ENCODE measurements at places on chromosomes 7 and 10. TPM values are rescaled to one million over a fixed set of nuclear protein-coding genes. Genes with fewer than 3 reads are reported as not detected.

- no peak for DNase-seq
Observed at GRCh38 chr10:108203905-108204527, 1039.5 kb upstream of the SORCS1 start.

Gene CUZD1
- total RNA-seq: 0.64 TPM

DNA sequence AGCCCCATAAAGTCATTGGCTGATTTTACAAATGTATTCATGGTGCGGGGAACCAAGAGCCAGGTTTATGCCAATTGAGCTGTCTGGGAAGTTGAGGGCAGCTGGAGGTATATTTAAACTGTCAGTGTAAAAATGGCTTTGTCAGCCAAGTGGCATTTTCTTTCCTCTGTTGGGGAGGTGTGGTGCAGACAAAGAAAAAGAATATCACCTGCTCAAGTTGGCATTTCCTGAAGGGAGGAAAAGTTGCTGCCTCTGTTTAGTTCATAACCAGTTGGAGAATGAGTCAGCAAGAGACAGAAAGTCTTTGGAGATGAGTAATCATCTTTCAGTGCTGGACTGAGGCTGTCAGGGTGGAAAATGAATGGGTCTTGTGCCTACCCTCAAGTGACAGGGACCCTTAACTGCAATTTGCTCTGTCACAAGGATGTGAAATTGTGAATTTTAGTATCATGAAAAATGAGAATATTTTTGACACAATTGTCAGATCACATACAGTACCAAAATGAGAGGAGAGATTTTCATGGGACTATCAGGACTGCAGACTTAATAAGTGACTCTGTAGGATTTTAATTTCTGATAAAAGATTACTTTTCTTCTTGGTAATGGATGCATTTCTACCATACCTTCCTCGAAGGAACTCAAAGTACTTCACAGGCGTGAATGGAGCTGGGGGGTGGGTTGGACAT, 137.3 kb downstream of the ANLN start:
- no peak for DNase-seq

- DNase-seq: no peak
Observed at GRCh38 chr10:42876476-42876875, 93.9 kb downstream of the BMS1 start.

DNA sequence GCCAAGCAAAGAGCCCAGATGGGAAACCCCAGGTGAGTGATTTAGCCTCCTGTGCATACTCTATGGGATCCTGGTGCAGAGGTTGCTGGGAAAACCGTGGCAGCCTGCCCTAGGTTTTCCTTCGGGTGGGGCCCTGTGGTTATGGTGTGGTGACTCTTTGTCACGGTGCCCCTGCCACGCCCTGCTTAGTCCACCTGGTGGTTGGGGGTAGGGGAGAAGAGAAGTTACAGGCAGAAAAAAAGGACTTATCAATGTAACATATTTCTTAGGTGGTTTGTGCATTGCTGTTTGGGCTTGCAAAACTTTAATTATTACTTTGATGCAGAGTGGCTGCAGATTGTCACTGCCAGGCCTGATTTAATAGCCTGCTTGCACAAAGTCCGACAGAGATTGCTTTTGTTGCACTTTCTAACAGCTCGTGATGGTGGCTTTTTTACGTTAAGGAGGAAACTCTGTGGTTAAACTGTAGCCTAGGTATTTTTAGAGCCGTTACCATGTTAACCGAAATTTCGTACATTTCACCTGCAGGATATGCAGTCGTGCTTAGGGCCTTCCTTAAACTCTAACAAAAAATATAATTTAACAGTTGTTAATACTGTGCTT, 197.4 kb downstream of the RNLS start:
- peak; percentile 91 for DNase-seq

- DNase-seq: peak; percentile 41
Observed at GRCh38 chr10:103812432-103812831, 42.9 kb downstream of the SH3PXD2A start.

- no peak for DNase-seq
Observed at GRCh38 chr10:61302124-61302523, 151.1 kb downstream of the TMEM26 start.

- no peak for DNase-seq
Observed at GRCh38 chr7:39714447-39715091, 91.2 kb downstream of the RALA start.

DNA sequence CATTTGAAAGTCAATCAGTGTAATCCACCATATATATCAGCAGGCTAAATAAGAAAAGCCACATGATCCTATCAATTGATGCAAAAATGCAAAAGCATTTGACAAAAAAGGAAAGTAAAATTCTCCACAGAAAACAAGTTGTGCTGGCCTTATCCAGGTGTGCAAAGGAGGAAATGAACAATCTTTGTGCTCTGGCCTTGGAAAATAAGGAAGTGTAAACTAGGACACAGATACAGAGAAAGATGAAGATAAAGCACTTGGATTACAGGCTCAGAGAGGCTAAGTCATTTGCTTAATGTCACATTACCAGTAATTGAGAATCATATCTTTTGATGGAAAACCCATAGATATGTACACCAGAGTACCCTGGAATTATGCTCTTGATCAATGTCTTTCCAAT, 54.5 kb downstream of the CXCL12 start:
- DNase-seq: no peak

DNA sequence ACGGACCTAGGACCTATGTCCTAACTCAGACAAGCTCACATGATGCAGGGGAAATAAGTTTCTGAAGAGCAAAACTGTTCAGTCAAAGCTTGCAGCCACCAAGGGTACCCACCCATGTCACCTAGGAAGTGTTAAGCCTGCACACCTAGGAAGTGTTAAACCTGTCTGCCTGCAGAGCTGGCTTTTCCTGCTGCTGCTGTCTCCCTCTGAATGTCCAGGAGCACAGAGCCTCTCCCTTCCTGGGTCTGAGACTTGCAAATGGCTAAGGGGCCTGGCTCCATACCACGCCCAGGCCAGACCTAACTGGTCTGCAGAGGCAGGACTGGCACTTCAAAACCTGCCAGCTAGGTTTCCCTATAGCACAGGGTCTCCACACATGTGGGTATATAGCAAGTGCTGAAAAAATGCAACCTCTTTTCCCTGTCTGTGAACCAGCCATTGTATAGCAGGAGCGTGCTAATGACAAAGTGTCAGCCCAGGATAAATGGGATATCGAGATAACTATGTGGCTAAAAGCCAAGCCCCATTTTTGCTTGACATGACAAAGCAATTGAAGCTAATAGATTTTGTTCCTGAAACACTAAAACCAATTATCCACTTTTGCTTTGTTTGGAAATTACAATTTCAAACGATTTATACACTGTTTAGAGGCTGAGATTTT, 1.5 kb downstream of the GDF2 start:
- no peak for DNase-seq

- no peak for DNase-seq
Observed at GRCh38 chr10:132975831-132976682, 33.7 kb upstream of the CFAP46 start.

DNA sequence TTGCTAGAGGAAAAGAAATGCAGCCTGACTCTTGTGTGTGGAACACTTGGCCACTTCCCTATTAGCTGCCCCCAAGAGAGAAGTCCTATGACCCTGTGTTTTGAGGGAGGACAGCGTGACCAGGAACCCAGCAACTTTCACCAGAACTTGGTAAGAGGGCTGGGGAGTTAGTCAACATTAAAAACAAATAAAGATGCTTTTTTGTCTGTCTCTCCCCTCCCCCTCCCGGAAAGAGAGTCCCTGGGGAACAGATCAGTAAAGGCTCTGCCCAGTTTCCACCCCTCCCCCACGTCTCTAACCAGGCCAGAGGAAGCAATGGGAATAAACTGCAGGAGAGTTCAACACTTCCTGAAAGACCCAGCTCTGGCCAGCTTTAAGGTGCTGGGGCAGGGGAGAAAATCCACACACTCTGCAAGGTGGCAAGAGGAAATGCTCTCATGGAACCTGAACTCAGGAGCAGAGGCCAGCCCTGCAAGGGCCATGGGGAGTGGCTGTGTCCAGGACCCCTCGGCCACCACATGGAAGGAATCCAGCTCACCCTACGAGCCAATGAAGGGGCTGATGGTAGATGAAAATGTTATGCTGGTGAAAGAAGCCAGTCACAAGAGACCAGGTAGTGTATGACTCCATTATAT, 21.5 kb downstream of the SH3PXD2A start:
- DNase-seq: peak; percentile 84

DNA sequence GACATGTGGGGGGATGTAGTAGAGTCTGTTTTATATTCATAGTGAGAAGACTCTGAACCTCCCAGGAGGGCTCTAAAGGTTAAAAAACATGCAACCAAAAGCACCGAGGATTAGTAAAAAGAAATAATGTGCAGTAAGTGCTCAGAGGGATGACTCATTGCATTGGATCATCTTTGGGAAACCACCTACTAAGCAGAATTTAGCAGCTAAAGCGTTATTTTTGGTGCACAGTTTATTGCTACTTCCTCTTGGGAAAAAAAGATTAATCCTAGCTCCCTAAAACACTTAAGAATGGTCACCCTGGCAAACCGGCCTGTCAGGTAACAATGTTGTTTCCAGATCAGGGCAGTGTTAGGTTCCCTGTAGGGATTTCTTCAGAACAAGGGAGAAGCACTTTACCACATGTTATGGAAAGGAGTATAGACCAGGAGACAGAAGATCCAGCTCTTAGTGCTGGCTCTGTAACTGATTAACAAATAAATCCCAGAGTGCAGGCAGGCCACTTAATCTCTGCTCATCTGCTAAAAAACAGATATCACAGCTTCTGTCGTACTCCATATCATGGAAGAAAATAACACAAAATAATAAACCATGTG, 44.8 kb upstream of the FAM133B start:
- DNase-seq: no peak

- no peak for DNase-seq
Observed at GRCh38 chr7:12607134-12607533, 36.6 kb downstream of the SCIN start.

- no peak for DNase-seq
Observed at GRCh38 chr7:80093349-80093748, 41.3 kb upstream of the GNAI1 start.

DNA sequence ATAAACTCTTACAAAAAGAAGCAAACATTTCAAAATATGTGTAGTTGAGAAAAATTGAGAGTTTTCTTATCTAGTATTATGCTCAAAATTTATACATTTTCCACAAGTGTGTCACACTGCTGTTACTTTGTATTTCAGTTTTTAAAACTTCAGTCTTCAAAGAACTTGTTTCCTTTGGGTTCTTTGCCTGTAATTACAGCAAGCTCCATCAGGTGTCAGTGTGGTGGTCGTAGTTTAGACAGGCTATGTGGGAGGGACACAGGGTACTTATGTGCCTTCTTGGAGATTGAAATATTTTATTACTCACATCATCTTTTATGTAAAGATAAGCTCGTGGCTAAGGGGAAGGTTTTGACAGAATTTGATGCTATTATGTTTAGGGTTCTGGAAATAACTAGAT, 360.5 kb downstream of the FGFR2 start:
- DNase-seq: no peak

DNA sequence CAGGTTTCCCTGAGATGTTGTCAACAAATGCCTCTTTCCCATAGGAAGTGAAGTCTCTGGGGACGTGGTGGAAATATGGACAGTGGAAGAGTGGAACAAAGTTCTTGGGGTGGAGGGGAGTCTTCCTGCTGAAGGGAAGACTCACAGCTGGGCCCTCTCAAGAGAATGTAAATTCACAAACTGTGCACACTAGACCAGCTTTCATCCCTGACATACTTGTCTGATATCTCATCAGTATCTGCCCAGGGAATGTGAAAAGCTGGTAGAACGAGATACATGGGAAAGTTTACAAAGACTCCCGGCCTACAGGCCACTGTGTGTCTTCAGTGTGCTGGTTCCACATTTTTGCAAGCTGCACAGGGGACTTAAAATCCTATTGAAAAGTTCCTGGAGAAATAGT, 16.7 kb upstream of the CCDC3 start:
- DNase-seq: no peak

GRCh38 chr7:66043681-66044497, 31.7 kb upstream of the ASL start:
- peak; percentile 71 for DNase-seq

- DNase-seq: no peak
Observed at GRCh38 chr10:99708428-99709012, 23.4 kb downstream of the COX15 start.

GRCh38 chr7:140640060-140640637, 464 bp downstream of the DENND2A start:
- no peak for DNase-seq

- no peak for DNase-seq
Observed at GRCh38 chr10:15237351-15237750, 68.9 kb upstream of the NMT2 start.

DNA sequence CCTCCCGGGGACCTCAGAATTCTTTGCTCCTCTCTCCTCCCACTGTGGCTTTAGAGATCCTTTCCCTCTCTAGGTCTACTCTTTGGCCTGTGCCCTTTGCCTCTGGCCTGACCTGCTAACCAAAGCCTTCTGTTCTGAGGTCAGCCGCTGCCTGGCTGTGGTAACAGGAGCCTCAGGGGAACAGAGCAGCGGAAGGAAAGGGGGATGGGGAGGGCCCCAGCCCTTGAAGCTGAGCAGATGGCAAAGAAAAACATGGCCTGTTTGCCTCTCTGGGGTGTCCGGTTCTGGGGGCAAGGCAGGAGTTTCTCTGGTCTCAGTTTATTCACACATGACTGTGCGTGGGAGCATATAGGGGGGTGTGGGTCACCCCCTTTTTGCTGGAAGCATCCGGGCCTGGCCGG, 28.2 kb downstream of the COL26A1 start:
- DNase-seq: no peak

DNA sequence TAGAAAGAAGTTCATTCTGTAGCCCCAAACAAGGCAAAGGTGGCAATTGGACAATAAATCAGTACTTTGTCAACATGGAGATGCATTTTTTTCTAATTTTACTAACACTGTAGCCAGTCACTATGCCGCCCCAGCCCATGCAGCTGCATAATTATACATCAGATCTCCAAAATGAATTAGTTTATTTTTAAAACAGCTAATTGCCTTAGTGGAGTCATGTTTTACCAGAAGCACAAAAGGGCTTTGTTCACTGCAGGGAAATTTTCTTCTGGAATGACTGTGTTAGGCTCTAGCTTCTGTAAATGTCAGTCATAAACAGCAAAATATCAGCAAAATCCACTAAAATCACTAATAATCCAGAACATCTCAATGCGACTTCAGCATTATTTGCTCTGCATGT, 20.1 kb upstream of the HDAC9 start:
- DNase-seq: no peak

DNA sequence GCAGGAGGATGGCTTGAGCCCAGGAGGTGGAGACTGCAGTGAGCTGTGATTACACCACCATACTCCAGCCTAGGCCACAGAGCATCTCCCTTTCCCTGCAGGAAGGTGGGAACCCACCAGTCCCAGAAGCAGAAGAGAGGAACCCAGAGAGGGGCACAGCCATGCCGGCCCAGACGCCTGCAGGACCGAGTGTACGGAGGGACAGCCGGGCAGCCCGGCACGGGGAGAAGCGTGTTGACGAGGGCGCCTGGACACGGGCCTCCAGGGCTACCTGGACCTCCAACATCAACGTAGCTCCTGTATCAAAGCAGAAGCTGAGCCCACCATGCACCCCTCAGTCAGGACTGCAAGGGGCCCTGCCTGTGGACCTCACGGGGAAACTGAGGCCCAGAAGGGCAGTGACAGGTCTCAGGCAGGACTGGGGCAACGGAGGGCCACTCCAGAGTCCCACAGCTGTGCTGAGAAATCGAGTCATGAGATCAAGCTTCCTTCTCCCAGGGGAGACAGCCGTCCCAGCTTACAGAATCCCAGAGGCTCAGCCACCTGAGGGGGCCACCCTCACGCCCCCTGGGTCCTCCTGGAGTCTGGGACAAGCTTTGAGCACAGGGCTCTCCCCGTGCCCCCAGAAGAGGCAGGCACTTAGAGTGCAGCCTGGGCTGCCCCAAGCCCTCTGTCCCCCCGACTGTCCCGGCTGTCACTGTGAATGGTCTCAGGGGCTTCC, 43.1 kb downstream of the TNRC18 start:
- no peak for DNase-seq

- no peak for DNase-seq
Observed at GRCh38 chr7:123552641-123553040, 5.0 kb downstream of the NDUFA5 start.

Gene ADIRF
- total RNA-seq: 73.1 TPM

Gene CHRM2
- 1.1 TPM for total RNA-seq

Measured in left colon (tissue), 2 donors.